NCI-H748 treated with DMSO at 0.1 percent for 48 hours (cell line): ENCODE measurements at places on chromosomes 5 and 9.

DNA sequence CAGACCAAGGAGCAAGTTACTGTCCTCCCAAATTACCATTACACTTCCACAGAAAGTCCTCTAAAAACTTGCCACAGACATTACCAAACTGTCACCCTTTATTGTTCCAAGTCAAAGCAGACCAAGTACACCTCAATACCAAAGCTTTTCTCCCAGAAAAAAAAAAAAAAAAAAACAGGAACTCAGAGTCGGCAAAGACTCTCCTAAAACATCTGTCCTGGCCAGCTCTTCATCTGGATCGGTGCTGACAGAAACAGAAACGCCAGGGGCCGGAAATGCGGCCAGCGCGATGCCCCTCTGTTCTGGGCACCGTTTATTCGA is 718 bp downstream of the DEPDC1B start:
- no peak for DNase-seq

- no peak for DNase-seq
Measured at GRCh38 chr9:36779582-36779981, 206.9 kb downstream of the MELK start.

GRCh38 chr5:138349852-138350562 is 2.5 kb upstream of the KDM3B start:
- no peak for DNase-seq

DNA sequence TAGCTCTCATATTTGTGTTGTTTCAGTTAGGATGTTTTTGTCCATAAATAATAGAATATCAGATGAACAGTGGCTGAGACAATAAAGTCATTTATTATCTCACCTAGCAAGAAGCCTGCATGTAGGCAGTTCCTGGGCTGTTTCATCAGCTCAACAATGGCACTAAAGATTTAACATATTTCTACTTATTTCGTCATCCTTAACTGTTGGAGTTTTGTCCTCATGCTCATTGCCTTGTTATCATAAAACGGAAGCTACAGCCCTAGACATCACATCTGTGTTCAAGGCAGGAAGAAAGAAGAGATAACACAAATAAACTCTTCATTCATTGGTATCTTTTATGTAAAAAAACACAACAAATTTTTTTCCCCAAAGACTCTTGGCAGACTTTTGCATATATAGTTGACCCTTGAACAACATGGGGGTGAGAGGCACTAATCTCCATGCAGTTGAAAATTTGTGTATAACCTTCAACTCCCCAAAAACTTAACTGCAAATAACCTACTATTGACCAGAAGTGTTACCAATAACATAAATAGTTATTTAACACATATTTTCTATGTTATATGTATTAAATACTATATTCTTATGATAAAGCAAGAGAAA is 277.2 kb upstream of the ADRA1B start:
- no peak for DNase-seq

DNA sequence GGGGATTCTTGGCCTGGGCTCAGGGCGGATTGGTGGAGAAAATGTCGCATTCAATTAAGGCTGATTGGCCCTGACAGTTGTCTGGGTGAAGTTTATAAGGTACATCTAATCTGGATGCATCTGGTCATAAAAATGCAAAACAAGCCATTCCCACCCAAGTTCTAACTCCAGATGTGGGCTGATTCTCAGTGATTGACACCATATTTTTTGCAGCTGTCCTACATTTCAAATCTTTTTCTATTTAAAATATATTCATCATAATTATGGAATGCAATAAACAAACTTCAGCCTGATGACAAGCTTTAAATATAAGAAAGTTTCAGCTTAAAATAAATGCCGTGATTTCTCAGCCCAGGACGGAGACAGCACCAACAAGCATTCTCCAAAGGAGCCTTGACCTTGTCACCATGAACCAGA is 146.4 kb upstream of the SMIM23 start:
- no peak for DNase-seq

DNA sequence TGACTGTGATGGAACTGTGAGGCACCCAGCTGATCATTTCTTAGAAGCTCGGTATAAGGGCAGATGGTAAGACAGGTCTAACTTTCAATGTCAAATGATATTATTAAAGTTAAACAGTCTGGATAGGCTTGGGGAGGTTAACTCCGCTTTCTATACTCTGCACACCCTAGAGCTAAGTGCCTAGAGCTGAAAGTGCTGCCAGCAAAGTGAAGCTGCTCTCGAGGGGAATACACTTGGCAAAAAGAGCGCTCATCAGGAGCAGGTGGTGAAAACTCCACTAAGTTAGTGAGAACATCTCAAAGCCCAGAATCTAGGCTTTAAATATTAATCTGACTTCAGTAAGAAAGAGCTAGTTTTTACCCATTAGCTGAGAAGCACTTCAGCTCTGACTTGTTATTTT is 349.6 kb upstream of the SLC30A5 start:
- DNase-seq: no peak

GRCh38 chr5:131386779-131387178 is 122.9 kb downstream of the CDC42SE2 start:
- DNase-seq: peak; percentile 36

DNA sequence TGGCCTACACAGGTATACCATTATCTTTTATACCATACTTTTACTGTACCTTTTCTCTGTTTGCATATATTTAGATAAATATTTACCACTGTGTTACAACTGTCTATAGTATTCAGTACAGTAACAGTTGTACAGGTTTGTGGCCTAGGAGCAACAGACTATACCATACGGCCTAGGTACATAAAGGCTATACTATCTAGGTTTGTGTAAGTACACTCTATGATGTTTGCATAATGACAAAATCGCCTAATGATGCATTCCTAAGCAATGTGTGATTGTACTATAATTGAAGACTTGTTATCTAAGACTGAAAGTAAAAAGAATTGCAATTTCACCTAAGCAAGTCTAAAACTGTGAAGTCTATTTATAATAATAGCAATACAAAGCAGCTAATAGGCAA is 3.9 kb downstream of the C9orf72 start:
- no peak for DNase-seq

GRCh38 chr5:128784726-128785125 is 180.6 kb upstream of the SLC27A6 start:
- no peak for DNase-seq

- DNase-seq: no peak
Measured at GRCh38 chr9:135355521-135356011, 124.0 kb upstream of the PPP1R26 start.

GRCh38 chr9:128203707-128204551 is 750 bp downstream of the DNM1 start:
- DNase-seq: peak; percentile 21

GRCh38 chr5:96283589-96283988 is 149.5 kb downstream of the PCSK1 start:
- DNase-seq: no peak

GRCh38 chr5:107402434-107403227 is 268.1 kb downstream of the EFNA5 start:
- DNase-seq: no peak

GRCh38 chr5:112691758-112692157 is 45.9 kb upstream of the APC start:
- DNase-seq: peak; percentile 18

DNA sequence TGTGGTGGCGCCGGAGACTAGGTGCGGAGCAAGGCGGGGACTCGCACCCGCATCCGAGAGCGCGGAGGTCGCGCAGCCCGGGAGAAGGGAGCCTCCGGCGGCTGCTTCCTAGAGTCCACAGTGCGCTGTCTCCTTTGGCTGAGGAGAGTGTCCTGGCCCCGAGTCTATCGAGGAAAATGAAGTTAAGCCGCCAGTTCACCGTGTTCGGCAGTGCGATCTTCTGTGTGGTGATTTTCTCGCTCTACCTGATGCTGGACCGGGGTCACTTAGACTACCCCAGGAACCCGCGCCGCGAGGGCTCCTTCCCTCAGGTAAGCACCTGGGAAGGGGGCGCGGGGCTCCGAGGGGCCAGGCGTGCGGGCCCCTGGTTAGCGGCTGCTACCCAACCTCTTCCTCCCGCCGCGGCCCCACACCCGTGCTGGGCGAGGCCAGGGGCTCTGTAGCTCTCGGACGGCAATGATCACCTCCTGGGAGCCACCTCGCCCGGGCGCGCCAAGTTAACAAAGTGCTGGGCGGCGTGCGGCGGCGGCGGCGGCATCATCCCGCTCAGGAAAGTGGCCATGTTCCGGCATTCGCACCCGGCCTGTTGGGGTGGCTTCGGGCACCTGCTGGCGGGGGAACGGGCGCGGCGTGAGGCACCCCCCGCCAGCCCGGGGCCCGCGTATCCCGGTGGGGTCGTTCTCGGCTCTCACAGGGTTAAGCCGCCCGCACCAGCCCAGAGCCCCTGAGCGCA is 681 bp downstream of the MAN2A1 start:
- peak; percentile 11 for DNase-seq

- DNase-seq: no peak
Measured at GRCh38 chr5:107949688-107950341, 279.1 kb upstream of the EFNA5 start.

- DNase-seq: peak; percentile 95
Measured at GRCh38 chr5:125326150-125326510, 579.7 kb upstream of the ZNF608 start.

DNA sequence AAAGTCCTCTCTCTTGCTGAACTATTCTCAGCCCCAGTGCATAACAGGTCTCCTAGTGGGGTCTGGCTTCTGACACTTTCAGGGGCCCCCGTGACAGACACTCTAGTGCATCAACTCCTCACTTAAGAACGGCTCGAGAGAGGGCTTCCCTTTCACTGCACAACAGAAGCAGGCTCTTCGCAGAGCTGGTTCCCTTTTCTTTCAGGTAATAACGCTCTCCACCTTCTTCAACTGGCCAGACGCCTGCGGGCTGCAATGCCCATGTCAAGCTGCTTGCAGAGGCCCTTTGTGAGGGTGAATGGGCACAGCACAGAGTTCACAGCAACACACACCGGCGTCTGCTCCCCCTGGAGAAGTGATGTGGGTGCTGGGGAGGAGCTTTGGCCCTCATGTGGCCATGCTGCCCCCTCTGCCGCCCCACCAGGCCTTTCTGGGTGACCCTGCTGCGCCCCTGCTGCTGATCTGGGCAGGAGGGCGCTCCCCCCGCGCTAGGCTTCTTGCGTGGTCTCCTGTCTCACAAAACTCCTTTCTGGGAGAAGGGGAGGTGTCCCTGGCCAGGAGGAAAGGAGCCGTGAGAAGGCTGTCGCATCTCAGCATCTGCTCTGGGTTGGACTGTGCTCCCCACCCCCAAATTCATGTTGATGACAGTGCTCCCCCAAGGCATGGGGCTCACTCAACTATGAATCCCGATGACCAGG is 2.4 kb downstream of the MRPL36 start:
- no peak for DNase-seq

- no peak for DNase-seq
Measured at GRCh38 chr9:5582835-5583195, 46.1 kb upstream of the RIC1 start.

GRCh38 chr5:112923148-112923917 is 1.3 kb upstream of the REEP5 start:
- no peak for DNase-seq

DNA sequence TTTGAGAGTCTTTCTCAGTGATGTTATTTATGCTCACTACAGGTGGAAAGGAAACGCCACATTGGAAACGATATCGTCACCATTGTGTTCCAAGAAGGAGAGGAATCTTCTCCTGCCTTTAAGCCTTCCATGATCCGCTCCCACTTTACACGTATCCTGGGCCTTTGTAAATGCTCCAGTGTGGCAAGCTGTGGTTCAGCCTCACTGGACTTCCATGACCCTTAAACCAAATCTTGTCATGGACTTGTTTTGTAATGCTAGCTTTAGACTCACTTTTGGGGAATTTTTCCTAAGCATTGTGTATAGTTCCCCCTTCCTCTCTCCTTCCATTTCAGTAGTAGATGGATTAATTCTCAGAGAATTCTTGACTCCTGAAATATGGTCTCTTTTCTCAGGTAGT is 60.9 kb upstream of the SLC2A8 start:
- DNase-seq: no peak

DNA sequence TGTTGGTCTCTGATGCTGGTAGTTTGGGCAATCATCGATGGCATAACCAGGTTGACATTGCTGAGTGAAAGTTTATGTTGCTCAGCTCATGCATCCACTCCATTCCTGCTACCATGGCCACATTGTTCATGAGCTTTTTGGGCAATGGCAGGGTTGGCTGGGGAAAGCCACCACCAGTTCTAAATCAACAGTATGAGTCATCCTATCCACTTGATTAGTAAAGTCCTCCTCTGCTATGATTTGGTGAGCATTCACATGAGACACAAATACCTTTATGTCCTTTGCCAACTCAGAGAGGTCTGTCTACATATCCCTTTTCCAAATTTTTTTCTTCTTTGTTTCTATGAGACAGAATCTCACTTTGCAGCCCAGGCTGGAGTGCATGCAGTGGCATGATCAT is 129.7 kb upstream of the FBN2 start:
- no peak for DNase-seq

- no peak for DNase-seq
Measured at GRCh38 chr5:119079318-119079921, 8.5 kb downstream of the DMXL1 start.

GRCh38 chr5:156655732-156656131 is 194.4 kb upstream of the PPP1R2B start:
- no peak for DNase-seq

GRCh38 chr9:34446468-34446891 is 11.9 kb downstream of the FAM219A start:
- no peak for DNase-seq

DNA sequence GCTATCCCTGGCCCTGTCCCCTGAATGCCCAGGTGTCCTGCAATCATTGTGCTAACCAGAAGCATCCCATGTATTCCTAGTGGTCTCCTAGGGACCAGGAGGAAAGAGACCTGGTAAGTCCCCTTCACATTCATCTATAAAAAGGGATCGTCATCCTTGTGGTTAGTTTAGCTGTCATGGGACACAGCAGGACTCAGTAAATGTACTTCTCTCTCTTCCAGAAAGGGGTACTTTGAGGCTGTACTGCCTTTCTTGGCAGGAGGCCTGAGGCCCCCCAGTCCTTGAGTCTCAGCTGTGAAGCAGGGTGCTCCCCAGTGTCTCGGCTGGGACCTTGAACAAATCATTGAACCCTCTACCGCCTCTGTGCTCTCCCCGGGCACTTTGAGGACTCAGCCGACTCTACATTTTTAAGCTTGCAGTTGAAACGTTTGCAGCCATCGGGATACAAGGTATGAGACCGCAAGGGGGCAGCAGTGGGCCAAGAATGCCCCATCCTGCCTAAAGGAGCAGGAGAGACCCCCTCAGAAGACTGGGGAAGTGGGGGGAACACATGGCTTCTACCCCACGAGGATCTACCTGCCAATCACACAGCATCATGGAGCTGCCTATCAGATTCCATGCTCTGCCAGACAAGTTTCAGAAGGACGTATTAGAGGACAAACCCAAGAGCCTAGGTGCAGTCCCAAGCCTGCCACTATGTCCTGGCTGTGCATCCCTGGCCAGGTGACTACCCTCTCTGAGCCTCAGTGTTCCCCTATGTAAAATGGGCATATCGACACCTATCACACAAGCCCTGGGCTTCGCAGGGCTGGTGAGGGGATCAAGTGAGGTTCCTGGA is 2.4 kb upstream of the PHYKPL start:
- DNase-seq: peak; percentile 27

DNA sequence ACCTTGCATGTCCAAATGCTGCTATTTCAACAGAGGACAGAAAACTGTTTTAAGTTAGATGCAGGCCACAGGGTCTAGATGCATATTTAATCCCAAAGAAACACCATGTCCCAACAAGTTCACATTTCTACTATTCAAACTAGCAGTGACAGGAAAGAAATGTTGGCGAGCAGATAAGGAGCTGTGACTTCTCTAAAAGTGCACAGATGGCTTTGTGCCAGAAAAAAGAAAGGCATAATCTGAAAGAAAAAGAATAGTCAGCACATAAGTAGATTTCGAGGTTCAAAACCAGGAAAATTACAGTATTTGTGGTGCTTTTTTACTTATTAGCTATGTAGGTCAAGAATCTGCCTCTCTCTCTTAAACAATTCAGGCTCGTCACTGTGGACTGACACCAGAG is 178.3 kb downstream of the DNAH5 start:
- DNase-seq: no peak
